D341Med (cell line): ENCODE measurements at places on chromosomes 6 and 20.

GRCh38 chr6:135985471-135985870 is 134.0 kb downstream of the PDE7B start:
- DNase-seq = no peak

DNA sequence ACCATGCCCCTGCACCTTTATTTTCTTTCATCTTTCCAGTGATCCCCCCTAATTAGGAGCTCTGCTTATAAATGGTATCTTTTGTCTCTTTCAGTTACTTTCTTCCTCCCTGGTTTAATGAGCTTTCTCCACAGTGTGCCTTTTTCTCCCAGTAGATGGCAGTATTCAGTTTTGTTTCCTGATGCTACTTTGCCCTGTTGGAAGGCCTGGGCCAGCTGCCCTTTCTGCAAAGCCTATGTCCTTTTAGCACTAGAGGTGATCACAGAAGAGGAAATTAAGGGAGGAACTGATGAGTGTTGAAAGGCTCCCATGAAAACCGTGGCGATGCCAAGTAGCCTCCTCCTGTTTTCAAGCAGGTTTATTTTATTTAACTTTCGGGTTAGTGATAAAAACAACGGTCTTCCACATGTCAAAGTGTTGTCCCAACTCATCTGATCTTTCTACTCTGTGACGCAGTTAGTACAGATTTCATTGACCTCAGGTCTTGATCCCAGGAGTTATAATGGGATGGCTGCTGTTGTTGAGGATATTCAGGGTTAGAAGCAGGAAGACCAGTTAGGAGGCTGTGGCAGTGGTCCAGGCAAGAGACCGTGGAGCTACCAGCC is 184.2 kb upstream of the BMP2 start:
- DNase-seq = peak; percentile 66

GRCh38 chr20:4552075-4552640 is 169.6 kb upstream of the PRND start:
- DNase-seq = no peak

GRCh38 chr20:43458422-43458924 is 777 bp downstream of the SRSF6 start:
- no peak for DNase-seq

- DNase-seq = no peak
Observed at GRCh38 chr6:24145690-24146131, 19.7 kb downstream of the NRSN1 start.

GRCh38 chr6:73369157-73369556 is 540 bp downstream of the OOEP start:
- DNase-seq = no peak

DNA sequence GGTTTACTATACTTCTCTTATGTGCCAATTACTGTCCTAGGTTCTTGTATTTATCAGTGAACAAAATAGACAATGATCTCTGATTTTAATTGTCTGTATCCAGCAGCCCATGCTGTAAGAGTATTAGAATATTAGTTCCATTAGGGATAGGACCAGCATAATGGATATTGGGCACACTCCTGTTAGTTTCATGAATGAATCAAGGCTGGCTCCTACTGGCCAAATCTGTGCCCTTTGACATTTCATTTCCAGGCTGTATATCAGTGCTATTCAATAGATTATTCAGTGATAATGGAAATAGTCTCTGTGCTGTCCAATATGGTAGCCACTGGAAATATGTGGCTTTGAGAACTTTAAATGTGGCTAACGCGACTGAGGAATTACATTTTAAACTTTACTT is 1007.9 kb upstream of the FLRT3 start:
- no peak for DNase-seq

- DNase-seq = no peak
Observed at GRCh38 chr6:105382496-105382895, 20.4 kb downstream of the PREP start.

- no peak for DNase-seq
Observed at GRCh38 chr6:24763578-24763977, 11.2 kb upstream of the GMNN start.

- no peak for DNase-seq
Observed at GRCh38 chr6:19998541-19998940, 161.4 kb downstream of the ID4 start.

- DNase-seq = no peak
Observed at GRCh38 chr6:22208026-22208425, 88.8 kb downstream of the PRL start.

GRCh38 chr6:108619431-108620197 is 58.9 kb downstream of the FOXO3 start:
- no peak for DNase-seq

DNA sequence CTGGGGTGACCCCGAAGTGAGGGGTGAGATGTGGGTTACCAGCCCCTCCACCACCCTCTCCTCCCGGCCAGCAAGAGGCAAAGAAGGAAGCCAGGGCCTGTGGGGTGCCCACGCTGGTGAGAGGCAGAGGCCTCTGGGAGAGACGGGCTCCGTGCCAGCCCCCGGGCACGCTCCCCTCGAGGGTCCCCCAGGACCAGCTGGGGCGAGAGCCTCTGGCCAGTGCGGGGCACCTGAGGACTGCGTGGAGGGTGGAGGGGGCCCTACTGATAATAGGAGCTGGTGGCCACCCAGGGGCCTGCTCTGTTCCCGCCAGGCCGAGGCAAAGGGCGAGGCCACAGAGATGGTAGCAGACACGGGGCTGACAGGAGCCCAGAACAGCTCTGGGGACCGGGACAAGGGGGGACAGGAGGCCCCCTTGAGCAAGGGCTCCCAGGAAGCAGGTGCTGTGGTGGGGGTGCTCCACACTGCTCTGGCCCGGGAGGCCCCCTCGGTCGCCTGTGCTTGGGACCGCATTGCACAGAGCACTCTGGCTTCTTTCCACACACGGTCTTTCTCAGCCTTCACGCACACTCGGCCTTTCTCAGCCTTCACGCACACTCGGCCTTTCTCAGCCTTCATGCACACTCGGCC is 226.9 kb downstream of the TTLL2 start:
- DNase-seq = no peak

GRCh38 chr20:59177266-59178250 is 13.9 kb downstream of the ZNF831 start:
- peak; percentile 7 for DNase-seq

GRCh38 chr20:9831032-9831431 is 7.8 kb downstream of the PAK5 start:
- no peak for DNase-seq

- no peak for DNase-seq
Observed at GRCh38 chr6:134436950-134437349, 119.0 kb upstream of the SGK1 start.

GRCh38 chr20:3970016-3970415 is 45.3 kb downstream of the RNF24 start:
- DNase-seq = no peak

DNA sequence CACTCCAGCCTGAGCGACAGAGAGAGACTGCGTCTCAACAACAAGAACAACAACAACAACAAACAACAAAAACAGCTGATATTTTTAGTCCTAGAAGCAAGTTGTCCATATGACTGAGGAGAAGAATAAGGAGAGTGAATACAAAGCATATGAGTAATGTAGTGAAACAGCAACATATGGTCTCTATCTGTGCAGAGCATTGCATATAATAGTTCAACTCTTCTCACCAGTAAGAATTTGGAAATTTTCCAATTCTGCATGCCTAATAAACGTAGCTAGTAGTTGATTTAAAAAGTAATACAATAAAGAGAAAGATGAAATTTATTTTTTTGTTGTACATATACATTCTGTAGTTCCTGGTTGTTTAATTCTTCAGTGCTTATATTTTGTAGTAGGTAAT is 129.7 kb upstream of the FAM83B start:
- no peak for DNase-seq

- DNase-seq = no peak
Observed at GRCh38 chr6:137834508-137834907, 32.6 kb upstream of the TNFAIP3 start.

DNA sequence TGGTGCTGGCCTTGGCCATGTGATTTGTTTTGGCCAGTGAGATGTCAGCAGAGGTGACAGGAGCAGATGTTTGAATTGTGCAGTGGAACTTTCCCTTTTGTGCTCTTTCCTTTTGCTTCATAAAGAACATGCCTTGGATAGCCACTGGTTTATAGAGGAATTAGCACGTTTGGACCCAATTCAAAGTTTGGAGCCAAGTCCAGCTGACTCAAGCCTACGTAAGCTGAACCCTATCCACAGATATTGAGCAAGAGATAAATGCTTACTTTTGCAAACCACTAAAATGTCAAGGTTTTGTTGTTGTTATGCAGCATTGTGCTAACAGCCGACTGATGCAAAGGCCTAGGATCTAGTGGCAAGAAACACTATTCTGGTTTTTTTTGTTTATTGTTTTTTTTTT is 230.9 kb upstream of the CITED2 start:
- no peak for DNase-seq

DNA sequence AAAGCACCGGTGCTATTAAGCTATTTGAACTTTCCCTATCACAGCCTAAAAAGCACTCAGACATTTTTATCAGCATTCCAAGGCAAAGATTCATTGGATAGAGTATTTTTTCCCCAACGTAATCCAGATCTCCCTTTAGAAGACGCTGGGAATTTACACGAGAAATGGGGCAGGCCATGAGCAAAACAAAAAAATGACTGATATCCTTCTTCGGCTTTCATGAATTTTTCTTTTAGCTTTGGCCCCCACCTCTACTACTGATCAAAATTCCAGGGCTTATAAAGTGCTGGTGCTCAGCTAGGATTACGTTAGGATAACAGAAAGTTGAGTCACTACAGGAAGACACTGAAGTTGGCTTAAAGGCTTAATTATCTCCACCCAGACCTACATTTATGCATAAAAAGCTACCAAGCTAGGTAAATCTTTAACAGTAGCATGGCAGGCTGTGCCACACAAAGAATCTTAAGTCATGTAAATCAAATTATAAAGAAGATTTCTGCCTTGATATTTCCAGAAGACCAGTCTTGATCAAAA is 418.5 kb upstream of the BTBD3 start:
- no peak for DNase-seq

DNA sequence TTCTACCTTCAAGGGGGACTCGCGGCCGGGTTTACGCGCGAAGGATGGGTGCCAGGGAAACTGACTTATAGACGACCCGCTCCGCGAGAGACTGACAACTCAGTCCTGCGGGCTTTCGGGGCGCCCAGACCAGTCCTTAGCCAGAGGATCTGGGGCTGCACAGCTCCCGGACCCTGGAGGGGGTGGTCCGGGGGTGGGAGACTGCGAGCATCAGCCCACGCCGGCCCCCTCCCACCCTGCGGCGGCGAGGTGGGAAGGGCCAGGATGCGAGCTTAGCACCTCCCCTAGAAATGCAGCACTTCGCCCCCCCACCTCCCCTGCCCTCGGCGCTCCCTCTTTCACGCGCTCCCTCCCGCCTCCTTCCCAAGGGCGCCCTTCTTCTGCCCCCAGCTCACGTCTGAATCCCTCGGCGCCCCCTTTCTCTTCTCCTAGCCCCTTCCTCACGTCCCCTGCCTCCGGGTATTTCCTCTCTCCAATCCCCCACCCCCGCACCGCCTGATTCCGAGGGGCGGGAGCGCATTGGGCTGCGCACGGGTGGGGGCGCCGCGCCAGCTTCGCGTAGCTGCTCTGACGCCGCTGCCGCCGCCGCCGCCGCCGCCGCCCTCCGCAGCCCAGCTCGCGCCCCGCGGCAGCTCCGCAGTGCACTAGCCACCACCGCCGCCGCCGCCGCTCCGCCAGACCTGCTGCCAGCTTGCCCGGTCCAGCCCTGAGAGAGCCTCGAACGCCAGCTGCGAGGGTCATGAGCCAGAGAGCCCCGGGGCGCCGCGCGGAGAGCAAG is at the start of gene SLC32A1:
Gene SLC32A1, plus strand, starts transcription at position 639 of the 778 bp plus-strand sequence. CDS start 239 bp downstream, outside the sequence.
- DNase-seq = peak; percentile 70

- no peak for DNase-seq
Observed at GRCh38 chr6:53879608-53880007, 84.8 kb downstream of the LRRC1 start.

DNA sequence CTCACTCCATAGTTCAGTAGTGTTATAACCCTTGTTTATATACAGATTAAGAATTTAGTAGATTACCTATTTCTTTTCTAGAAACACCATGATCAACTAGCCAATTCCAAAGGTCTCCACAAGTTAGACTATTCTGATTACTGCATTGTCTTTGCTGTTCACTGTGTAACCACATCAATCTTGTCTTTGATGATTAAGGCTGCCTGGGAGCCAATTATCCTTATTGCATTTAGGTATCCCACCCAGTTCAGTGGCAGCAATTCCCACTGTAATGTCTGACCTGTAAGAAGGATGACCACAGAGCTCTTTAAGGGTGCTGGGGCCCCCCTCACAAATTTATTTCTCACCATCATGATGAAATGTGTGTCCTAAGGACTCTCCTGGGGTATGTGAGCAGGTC is 40.2 kb downstream of the PKIB start:
- DNase-seq = no peak

- DNase-seq = no peak
Observed at GRCh38 chr6:126367849-126368248, 27.9 kb downstream of the CENPW start.

DNA sequence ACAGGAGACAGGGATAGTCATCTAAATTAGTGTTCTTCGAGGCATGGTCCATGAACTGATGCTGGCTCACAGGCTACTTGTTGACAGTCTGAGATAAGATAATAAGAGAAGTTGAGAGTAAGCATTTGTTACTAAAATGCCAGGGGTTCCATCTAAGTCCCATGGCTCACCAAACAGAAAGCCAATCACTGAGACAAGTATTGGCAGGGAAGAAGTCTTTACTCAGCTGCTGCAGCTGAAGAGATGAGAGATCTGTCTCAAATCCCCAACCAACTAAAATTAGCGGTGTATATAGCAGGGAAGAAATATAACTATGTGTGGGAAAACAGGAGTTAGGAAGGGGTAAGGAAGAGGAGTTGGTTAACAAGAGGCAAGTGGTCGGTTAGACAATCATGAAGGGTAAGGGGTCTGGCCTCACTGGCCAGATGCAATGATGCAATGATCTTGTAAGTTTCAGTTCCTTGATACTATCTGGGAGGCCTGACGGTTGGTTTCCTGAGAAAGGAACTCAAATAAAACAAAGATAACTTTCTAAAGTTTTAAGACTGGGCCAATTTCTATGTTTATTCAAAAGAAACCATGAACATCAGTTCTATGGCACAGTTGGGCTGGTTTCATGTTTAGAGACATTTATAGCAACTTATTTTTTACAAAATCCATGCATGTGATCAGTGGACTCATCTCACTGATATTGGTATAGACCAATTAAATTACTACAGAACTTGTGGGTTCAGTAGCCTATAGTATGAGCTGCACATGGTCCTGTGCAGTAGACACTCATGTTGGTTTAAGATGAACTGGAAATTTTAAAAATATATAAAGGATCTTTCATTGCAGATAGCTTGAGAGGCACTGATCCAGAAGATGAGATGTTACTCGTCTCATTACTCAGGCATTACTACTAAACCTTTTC is 9.9 kb upstream of the HEBP2 start:
- no peak for DNase-seq

DNA sequence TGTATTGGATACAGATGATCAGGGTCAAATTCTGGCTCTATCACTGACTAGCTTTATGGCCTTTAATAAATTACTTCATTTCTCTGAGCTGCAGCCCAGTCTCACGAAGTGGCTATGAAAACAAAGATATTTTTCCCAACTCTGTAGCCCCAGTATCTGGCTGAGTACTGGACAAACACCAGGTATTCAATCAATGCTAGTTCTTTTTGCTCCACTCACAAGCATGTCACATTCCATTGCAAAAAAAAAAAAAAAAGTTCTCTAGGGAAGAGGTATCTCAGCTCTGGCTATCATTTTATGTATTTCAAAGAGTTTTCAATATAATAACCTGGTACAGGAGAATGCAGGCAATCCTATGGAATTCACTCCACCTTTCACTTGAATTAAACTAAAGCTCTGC is 3.1 kb downstream of the CHD6 start:
- no peak for DNase-seq

- DNase-seq = no peak
Observed at GRCh38 chr20:56715309-56715708, 86.2 kb downstream of the TFAP2C start.

- no peak for DNase-seq
Observed at GRCh38 chr20:13094976-13095375, 86.2 kb downstream of the SPTLC3 start.
